ENCODE measurements at places on chromosomes 7 and 10. TPM values are rescaled to one million over a fixed set of nuclear protein-coding genes. Genes with fewer than 3 reads are reported as not detected.

DNA sequence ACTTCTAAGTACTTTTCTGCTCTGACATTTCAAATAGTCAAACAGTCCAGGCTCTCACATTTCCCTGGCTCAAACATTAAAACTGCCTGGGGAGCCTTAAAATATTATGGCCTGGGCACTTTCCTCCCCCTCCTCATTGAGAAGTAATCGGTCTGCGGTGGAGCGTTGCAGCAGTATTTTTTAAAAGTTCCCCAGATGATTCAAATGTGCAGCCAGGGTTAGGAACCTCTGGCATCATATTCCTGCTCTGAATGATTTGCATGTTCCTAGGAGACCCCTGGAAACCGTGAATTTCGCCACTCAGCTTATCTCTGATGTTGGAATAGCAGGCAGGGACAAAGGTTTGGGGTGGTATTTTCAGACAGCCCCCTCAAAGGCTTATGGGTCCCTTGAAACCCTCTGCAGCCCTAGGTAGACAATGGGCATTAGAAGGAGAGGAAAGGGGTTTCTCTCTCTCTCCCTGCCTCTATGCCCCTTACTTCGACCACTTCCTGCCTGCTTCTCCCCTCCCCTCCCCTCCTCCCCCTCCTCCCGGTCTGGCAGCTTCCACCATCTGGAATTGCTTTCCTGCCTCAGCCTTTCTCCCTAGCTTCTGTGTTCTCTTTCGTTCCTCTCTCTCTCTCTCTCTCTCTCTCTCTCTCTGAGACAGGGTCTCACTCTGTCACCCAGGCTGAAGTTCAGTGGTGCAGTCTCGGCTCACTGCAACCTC is 622.2 kb downstream of the GALNT17 start:
- no peak for DNase-seq

GRCh38 chr10:113005380-113005779 is 55.3 kb downstream of the TCF7L2 start:
- DNase-seq = no peak

DNA sequence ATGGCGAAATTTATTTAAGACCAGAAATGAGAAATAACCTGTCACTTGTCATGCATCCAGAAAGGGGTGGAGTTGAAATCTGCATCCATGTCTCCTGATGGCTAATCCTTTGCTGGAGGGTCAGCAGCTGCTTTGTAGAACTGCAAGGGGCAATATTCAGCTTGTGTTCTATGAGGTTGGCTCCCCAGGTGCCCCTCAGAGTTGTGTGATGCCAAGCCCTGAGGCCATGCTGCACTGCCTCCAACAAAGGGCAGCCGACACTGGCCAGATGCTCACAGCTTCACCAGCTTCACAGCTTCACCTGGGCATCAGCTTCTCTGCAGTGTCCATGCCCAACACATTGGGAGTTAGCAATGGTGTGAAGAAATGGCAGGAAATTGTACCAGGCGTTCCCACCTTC is 64.0 kb upstream of the TMEM72 start:
- DNase-seq = no peak

GRCh38 chr10:4609251-4609650 is 216.8 kb upstream of the AKR1E2 start:
- DNase-seq = no peak

GRCh38 chr7:70032649-70033048 is 434.4 kb downstream of the AUTS2 start:
- no peak for DNase-seq

DNA sequence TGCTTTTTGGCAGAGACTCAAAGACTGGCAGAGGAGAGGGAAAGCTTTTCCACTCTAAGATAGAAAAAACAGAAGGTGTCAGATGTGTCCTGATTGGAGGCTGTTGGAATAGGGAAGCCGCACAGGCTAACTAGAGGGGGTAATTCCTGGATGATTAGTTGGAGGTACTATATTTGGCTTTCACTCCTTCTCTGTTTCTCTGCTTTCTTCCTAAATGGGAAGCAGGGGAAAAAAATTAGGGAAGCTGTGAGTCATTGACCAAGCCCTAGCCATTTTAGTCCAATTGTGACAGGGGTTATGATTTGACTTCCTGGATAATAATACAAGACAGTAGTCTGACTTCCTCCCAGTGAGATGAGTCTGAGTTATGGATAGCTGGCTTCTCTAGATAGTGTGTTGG is 475.2 kb upstream of the CELF2 start:
- no peak for DNase-seq

DNA sequence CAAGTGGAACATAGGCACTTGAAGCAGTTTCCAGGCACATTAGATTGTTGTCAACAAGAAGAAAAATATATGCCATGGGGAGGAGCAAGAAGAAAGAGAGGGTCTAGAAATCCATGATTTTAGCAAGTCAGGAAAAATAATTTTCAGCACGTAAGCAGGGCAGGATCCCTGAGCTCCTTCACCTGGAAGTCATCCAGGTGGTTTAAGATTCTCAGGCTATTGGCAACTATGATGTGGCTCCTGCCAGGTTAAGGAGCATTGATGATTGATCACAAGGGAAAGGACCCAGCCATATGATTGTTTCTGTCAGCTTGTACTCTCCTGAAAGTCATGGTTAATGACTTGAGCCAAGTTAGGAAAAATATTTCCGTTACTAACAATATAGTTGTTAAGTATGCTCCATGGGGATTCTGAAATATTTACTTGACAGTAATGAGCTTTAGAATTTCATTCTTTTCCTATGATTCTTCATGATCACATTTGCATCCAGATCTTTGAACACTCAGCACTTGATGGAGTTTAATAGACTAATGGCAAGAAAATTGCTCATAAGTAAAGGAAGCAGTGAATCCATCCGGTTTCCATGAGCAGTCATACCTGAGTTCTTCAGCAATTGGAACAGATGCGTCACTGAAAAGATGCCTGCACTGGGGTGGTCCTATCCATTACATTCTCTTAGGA is 209.1 kb downstream of the BICC1 start:
- no peak for DNase-seq

- no peak for DNase-seq
Observed at GRCh38 chr10:70829543-70829942, 13.8 kb downstream of the SGPL1 start.

- DNase-seq = no peak
Observed at GRCh38 chr7:5582532-5582935, 158.9 kb upstream of the TNRC18 start.

DNA sequence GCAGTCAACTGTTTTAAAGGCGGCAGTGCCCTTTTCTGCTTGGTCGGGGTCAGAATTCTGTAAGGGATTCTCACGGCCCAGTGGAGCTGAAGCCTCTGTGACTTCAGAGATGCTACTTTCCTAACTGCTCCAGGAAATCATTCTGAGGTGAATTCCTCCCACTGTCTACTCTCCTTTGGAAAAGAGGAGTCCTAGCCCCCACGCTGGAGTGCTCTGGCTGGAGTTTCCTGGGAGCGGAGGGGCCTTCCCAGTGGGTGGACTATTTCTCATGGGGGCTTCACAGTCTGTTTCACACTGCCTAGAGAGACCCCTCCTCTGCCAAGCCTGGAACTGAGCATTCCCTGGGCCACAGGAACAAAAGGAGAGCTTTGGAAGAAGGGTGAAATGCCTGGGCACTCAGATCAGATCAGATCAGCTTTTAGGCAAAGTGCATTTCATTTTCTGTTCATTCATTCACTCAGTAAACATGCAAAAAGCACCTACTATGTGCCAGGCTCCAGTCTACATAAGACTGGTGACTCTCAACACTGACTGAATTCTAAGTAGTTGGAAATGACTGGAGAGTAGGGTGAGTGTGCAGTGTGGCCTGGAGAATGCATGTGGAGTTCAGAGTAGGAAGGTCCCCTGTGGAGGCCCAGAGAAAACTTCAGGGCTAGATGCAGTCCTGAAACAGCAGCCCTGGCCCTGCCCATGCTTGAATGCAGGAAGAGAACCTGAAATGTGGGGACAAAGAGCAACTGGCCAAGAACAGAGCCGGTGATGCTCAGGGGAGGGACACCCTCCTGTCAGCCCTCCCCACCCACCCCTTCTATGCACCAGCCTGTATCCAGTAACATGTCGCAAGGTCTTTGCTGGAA is 12.2 kb downstream of the ZNF488 start:
- DNase-seq = no peak

GRCh38 chr10:29553544-29554250 is 81.1 kb downstream of the SVIL start:
- DNase-seq = no peak

- DNase-seq = no peak
Observed at GRCh38 chr10:104434601-104435000, 81.0 kb downstream of the CFAP58 start.

DNA sequence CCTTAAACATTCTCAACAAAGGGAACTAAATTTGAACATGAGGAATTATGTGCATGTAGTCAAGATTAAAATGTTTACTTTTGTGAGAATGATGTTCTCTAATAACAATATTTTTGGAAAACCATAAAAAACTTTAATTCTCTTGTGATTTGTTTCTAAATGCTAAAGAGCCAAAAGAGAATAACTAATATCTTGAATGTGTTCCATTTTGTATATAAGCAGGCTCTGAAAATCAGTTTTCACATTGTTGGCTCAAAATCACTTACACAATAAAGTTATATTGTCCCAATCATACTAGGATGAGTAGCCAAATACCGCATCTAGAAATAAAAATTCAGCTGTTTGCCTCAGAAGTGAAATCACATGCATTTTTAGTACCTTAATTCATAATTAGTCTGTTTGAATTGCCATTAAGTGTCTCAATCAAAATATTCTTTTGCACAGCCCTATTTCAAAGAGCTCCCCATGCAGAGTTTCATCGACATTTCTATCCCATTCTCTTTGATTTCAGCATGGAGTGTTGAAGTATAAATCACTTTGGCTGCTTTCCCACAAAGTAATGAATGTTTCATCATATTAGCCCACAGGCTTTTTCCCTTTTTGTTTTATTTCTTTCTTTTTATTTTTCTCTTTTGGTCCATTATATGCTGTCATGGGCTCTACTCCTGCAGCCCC is 420.3 kb upstream of the POM121L12 start:
- DNase-seq = no peak

DNA sequence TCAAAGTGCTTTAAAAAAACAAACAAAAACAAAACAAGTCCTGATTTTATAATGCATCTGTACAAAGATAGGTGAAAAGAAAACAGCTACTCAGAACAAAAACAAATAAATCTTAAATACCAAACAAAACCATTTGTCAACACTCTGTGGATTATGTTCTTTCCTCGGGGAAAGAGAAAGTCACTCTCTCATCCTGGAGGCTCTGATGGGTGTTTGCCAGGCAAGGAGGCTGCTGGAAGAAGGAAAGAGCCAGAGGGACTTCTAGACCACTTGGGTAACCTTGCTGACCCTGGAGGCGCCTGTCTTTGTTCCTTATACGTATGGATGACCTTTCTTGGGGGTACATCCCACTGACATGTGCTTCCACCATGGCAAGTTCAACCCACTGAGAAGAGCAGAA is 92.8 kb downstream of the ZRANB1 start:
- no peak for DNase-seq

GRCh38 chr10:129169115-129169514 is 297.9 kb upstream of the MGMT start:
- DNase-seq = no peak

- DNase-seq = no peak
Observed at GRCh38 chr10:118500477-118501104, 94.9 kb downstream of the PRLHR start.

- DNase-seq = no peak
Observed at GRCh38 chr10:1057106-1057657, 997 bp downstream of the WDR37 start.

TUBAL3 gene
- not detected for total RNA-seq

NEUROG3 gene
- not detected for total RNA-seq

TEX36 gene
- not detected for total RNA-seq

NPTX2 gene
- total RNA-seq = not detected

CTNNA3 gene
- not detected for total RNA-seq
